ENCODE measurements at places on chromosomes 1 and 21.

GRCh38 chr21:42002421-42002958 is 7.7 kb downstream of the ZBTB21 start:
- DNase-seq, result no peak

GRCh38 chr1:22177354-22178003 is 34.6 kb upstream of the WNT4 start:
- DNase-seq, result no peak

DNA sequence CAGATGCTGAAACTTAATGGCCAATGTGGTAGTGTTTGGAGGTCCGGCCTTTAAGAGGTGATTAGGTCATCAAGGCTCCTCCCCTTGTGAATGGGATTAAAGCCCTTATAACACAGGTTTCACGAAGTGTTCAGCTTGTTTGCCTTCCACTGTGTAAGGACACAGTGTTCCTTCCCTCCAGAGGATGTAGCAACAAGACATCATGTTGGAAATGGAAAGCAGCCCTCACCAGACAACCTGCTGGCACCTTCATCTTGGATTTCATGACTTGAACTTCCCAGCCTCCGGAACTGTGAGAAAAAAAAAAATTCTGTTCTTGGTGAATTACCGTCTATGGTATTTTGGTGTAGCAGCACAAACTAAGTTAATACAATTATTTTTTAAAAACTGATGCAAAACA is 613.8 kb downstream of the KIF26B start:
- no peak for DNase-seq

- no peak for DNase-seq
Measured at GRCh38 chr21:28152732-28153131, 839.9 kb downstream of the LTN1 start.

- DNase-seq, result no peak
Measured at GRCh38 chr1:43618521-43619313, 31.2 kb upstream of the KDM4A start.

- DNase-seq, result no peak
Measured at GRCh38 chr1:237166593-237167101, 124.7 kb downstream of the RYR2 start.

DNA sequence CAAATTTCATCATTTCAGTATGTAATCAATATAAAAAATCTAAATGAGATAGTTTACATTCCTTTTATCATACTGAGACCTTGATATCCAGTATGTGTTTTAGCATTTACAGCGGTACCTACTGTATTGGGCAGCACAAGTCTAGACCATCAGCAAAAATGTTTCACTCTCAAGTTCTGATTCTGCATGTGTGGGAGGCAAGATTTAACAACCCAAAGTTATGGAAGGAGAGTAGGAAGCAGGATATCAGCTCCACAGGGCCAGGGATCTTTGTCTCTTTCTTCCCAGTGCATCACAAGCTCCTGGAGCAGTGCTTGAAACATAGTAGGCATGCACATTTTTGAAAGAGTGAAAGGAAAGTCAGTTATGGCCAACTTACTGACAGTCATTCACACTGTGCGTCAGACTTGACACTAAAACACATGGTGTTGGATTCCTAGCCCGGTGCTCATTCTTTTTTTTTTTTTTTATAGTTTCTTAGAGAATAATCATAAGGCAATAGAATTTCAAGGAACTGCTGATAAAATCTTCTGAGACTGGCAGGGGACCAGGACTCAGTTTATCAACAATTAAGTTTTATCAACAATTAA is 6.1 kb downstream of the TENT5C start:
- DNase-seq, result no peak

DNA sequence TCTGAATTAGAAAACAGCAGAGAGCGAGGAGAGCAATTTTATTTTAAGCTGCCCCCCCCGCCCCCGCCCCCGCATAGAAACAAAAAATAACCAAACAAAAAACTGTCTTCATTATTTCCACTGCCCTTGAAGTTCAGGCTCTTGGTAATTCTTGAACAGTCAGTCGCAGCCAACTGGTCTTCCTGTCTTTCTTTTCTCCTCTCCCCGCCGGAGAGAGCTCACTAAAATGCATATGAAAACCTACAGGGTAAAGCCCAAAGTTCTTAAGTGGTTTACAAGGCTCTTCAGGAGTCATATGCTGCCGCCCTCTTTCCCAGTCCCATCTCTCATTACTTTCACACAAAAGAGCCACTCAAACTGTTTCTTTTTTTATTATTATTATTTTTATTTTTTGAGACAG is 1.1 kb upstream of the ANKRD35 start:
- no peak for DNase-seq

GRCh38 chr1:29297450-29297849 is 61.1 kb downstream of the PTPRU start:
- no peak for DNase-seq

- DNase-seq, result no peak
Measured at GRCh38 chr1:197922070-197922390, 4.9 kb downstream of the LHX9 start.

DNA sequence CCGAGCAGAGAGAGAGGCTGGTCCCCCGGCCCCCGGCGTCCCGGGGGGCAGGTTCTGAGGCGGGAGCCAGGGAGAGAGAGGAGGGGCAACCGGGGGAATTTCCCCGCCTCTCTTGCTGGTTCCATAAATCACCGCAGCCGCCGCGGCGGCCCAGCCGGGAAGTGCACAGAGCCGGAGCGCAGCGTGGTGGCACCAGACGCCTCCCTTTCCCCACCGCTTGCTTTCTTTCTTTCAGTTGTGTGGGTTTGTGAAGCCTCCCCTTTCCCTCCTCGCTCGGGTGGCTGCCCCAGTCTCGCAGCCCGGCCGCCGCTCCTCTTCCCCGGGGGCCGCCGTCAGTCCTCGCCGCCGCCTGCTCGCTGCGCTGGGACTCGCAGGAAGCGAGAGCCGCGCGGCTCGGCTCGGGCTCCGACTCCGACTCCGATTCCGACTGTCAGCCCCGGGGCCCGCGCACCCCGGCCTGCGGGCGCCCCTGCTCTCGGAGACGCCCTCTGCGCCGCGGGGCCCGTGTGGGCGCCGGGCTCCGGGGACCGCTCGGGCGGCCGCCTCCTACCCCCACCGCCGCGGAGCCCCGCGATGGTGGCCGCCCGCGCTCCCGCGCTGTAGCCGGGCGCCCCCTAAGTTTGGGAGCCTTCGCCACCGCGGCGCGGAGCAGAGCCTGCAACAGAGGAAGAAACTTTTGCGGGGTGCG is at the start of gene CACHD1:
CACHD1 (plus strand) TSS at position 153 of the 688 bp plus-strand sequence. CDS start 616 bp downstream, outside the sequence.
- DNase-seq, result peak; percentile 31

GRCh38 chr21:45109831-45110492 is 35.6 kb downstream of the ADARB1 start:
- DNase-seq, result no peak

GRCh38 chr1:20486457-20487235 is 636 bp upstream of the CAMK2N1 start:
- DNase-seq, result no peak

DNA sequence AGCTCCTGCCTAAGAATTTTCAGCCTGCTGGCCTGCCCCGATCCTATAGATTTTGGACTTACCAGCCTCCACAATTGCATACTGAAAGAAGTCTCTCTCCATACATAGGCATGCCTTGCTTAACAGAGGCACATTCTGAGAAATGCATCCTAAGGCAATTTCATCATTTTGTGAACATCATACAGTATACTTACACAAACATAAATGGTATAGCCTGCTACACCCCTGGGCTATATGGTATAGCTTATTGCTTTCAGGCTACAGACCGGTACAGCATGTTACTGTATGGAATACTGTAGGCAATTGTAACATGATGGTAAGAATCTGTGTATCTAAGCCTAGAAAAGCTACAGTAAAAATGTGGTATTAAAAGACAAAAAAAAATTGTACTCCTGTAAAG is 174.7 kb downstream of the NRIP1 start:
- DNase-seq, result no peak

DNA sequence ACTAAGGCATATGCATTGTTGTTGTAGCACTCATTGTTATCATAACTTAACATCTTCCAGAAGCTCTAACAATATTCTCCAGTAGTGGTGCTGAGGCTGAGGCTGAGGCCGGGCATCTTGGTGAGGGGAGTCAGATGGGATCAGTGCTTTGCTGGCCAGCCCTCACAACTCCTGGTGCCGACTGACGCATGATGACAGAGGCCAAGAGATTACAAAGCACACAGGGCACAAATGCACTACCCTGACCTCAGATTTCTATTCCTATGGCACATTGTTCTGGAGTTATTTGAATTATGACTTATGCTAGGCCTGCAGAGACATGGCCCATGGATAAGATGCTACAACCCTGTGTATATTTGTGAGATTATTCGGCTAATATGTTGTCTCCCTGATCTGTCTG is 8.3 kb upstream of the IGSF5 start:
- no peak for DNase-seq

GRCh38 chr1:236413688-236414087 is 19.6 kb downstream of the EDARADD start:
- no peak for DNase-seq

DNA sequence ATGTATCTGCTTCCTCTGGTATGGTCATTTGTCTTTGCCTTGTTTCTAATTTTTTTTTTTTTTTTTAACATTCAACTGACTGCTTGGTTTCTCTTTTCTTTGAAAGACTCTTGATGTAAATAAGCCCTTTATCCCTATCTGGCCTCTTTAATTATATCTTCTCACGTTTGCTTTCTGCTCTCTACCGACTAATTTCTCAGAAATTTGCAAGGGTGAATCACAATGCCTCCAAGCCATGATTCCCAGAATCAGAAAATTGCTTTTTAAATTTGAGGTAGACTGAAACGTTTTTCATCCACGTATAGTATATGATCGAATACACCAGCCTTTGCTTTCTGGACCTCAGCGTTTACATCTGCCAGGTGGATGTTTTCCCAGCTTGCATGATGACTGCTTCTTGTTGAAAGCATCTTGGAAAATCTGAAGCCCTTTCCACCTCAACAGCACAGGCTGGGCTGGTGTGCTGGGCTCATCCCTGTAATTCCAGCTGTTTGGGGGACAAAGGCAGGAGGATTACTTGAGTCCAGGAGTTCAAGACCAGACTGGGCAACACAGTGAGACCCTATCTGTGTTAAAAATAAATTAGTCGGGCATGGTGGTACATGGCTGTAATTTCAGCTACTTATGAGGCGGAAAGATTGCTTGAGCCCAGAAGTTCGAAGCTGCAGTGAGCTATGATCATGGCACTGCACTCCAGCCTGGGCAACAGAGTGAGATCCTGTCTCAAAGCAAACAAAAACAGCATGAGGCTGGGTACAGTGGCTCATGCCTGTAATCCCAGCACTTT is 35.0 kb upstream of the GPR137B start:
- no peak for DNase-seq

GRCh38 chr1:212794561-212795014 is 2.9 kb downstream of the TATDN3 start:
- no peak for DNase-seq

GRCh38 chr1:143661418-143662101 is 310.2 kb downstream of the FAM72C start:
- DNase-seq, result no peak

GRCh38 chr1:63773496-63773814 is 362 bp upstream of the ROR1 start:
- no peak for DNase-seq

GRCh38 chr1:32877211-32878110 is 6.7 kb upstream of the FNDC5 start:
- DNase-seq, result no peak

DNA sequence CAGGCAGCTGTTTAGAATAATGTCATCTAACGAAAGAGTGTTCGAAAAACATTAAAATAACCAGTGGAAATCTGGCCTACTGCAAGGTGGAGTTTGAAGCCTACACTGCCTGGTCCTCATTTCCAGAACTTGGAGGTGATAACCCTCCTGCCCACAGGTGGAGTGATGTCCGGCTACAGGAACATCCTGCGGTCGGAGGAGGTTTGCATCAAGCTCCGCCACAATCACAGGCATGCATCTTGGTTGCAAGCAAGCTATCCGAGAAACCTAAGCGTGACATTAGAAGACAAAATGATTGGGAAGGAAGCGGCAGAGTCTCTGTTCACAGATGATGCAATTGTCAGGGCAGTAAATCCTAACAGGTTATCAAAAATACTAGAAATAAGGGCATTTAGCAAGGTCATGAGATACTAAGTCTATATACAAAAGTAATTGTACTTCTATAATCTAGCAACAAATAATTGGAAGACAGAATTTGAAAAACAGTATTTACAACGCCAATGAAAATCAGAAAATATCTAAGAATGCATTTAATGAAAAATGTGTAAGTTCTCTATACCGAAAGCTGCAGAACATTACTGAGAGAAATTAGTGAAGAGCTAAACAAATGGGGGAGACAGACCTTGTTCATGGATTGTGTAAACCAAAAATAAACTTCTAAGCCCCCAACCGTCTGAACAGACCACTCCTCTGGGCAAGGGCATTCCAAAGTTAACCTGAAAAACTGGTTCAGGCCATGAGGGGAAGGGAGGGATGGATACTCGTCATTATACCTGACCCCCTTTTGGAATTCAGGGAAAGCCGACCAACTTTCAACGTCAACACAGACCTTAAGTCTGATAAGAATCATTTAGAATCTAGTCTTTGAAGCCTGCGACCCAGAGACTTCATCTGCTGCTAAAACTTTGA is 4.7 kb upstream of the SLC19A1 start:
- DNase-seq, result no peak

DNA sequence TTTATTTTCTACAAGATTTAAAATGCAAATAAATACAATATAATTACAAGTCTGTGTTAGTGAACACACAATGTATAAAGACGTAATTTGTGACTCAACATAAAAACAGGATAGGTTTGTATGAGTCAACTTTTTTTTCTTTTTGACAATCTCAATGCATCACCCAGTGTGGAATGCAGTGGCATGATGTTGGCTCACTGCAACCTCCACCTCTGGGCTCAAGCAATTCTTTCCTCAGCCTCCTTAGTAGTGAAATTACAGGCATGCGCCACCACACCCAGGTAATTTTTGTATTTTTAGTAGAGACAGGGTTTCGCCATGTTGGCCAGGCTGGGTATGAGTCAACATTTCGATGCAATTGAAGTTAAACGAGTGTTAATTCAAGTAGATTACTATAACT is 5.9 kb upstream of the SPRR2E start:
- no peak for DNase-seq

- no peak for DNase-seq
Measured at GRCh38 chr1:119253366-119253765, 112.9 kb upstream of the WARS2 start.

GRCh38 chr1:242100921-242101320 is 102.0 kb upstream of the MAP1LC3C start:
- DNase-seq, result no peak

DNA sequence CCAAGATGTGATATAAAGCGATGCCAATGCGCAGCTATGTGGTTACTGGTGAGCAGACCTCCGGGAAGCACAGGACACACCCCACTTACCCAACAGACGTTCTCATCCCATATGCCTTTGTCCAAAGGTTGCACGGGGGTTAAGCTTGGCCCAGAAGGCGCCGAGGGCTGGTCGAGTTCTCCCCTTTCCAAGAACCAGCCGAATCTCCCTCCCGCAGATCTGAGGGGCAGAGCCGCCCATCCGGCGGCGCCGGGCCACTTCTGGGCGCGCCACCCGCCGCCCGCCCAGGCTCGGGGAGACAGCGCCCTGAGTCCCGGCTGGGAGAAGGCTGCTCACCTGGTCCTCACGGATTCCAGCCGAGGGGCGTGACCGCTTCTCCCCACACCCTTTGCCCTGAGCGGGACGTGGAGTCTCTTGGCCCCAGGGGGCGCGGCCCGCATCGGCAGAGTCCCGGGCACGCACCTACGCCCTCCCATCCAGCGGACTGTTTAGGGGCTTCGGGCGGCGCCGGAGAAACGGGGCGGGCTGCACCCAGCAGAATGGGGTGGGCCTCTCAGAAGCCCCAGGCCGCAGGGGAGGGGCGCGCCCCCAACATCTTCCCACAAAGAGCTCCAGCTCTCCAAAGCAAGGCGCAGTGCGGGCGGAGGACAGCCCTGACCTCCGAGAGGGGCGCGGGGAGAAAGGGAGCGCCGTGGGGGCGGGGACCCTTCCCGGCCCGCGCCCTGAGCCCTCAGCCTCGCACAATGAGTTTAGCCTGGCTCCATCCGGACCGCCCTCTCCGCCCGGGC is 615 bp downstream of the GPR161 start:
- no peak for DNase-seq
